Memory B cell (primary cell): ENCODE measurements at places on chromosomes 3 and 15.

GRCh38 chr3:84965141-84965540, 6.4 kb downstream of the CADM2 start:
- no peak for DNase-seq

- no peak for DNase-seq
Observed at GRCh38 chr15:91706322-91707032, 147.0 kb upstream of the SLCO3A1 start.

DNA sequence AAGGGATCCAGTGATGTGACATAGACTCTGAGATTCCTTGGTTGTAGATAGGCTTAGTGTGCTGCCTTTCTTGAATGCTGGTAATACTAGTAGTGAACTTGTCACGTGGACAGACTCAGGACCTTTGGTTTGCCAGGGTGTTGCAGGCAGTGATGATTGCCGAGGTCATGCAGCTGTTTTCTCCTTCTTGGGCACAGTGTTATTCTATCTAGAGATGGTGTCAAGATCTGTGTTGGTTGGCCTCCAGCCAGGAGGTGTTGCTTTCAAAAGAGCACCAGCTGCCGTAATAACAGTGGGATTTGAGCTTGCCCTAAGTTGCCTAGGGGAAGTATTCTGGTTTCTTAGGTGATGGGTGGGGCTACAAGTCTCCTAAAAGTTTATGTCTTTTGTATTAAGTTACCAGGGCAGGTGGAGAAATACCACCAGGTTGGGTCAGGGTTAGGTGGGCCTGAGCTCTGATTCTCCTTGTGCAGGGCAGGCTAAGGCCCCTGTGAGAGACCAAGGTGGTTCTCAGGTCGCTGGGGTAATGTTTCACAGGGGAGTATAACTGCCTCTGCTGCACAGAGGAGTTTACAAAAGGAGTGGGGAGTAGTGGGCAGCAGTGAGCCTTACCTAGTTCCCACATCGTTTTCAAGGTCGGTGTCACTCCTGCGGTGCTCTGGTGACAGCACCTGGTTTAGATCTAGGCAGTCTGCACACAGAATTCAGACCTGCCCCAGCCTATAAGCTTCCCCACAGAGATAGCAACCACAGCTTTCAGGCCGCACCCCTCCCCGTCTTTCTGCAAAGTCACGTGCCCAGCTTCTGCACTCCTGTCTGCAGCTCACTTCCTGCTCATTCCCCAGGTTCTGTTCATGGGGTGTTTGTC, 350.3 kb downstream of the DOCK3 start:
- DNase-seq: no peak

GRCh38 chr3:34279901-34280300, 481.5 kb downstream of the PDCD6IP start:
- no peak for DNase-seq

- DNase-seq: no peak
Observed at GRCh38 chr15:48647962-48648361, 2.5 kb upstream of the FBN1 start.

GRCh38 chr15:71228403-71228802, 113.1 kb downstream of the THSD4 start:
- no peak for DNase-seq
